ENCODE measurements at places on chromosomes 6 and 20.

DNA sequence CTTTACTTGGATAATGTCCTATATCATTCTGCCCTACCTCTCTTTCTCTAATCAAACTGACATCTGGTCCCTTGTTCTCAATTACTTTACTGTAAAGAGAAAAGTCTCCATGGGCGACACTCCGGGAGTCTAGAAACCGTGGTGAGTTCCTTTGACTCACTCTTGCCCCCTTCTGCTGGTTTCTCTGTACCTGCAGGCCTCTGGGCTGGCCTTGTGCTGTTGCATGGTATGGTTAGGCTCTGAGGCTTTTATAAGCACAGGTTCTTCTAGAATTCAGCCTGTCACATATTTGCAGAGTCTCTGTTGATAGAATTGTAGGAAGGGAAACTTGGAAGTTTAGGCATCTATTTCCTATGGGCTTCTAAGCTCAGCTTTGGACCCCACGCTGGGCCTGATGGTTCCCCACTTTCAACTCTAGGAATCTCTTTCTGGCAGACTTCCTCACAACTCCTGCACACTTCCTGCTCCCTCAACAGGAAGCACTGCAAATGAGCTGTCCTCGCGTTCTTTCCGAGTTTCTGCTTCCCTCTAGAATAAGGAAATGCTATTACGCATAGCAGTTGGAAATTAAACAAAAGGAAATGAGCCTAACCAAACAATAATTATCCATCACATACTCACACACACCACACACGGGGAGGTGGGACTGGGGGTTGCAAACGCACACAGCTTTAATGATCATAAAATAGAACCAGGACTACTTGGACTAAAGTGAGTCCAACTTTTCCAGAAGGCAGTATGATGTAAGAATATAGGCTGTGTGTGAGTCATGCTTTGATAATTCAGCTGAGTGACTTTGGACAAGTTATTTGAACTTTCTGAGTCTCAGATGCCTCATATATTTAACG is 683.3 kb downstream of the QKI start:
- DNase-seq: no peak

DNA sequence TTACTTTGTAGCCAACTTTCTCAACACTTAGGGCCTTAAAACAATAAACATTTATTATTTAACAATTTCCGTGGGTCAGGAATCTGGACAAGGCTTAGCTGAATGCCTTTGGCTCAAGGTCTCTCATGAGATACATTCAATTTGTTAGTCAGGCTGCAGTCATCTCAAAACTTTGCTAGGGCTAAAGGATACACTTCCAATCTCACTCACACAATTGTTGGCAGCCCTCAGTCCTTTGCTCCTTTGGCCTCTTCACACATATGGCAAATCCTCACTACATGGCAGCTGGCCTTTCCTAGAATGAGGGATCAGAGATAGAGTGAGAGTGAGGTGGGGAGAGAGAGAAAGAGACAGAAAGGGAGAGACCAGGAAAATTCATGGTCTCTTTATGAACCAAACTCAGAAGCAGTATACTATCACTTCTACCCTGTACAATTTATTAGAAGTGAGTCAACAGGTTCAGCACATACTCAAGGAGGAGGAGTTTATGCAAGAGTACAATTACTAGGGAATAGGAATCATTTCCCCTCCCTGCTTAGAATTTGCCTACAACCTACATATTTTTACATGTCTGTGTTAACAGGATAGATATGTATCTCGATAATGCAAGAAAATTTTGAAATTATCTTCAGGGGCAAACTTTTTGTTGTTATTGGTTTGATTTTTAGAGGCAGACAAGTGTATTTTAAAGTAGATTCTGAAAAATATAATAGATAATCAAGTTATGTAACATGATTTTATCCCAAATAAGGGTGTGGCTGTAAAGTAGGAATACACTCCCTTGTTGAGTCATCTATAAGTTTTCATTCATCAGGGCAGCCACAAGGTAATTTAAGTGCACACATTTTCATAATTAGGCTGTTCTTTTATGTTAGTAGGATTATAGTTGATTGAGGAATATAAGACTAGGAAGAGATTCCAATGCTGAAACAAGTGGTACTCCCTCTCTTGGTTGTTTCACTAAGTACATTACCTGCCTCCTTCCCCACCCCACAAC is 85.9 kb upstream of the HMGCLL1 start:
- no peak for DNase-seq

- DNase-seq: no peak
Measured at GRCh38 chr20:5315807-5316187, 957 bp downstream of the PROKR2 start.

- no peak for DNase-seq
Measured at GRCh38 chr6:98136333-98136732, 698.0 kb upstream of the POU3F2 start.

GRCh38 chr6:33700391-33701050 is 11.0 kb downstream of the UQCC2 start:
- DNase-seq: peak; percentile 34

- peak; percentile 72 for DNase-seq
Measured at GRCh38 chr6:84033523-84034451, at the start of gene MRAP2. Gene MRAP2, plus strand, starts transcription at chr6:84033772. Its CDS starts 21,547 bp downstream, at chr6:84055319.

GRCh38 chr6:364609-365540 is 26.7 kb upstream of the IRF4 start:
- no peak for DNase-seq

DNA sequence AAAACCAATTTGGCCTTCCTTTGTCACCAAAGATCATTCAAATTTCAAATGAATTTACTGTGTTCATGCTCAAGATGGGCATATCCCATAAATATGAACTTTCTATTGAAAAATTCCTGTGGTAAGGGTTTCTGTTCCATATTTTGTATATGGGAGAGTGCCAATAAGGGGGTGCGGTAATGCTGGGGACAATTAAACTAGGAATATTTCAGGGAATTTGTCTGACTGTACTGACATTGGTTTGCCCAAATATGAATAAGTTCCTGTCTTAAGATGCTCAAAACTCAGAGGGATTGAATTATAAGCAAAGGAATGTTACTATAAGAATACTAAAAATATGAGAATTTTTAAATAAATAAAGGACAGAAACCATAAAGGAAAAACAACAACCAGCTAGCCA is 553.0 kb upstream of the MARCKS start:
- no peak for DNase-seq

- no peak for DNase-seq
Measured at GRCh38 chr20:63473555-63474449, 1.3 kb upstream of the KCNQ2 start.

DNA sequence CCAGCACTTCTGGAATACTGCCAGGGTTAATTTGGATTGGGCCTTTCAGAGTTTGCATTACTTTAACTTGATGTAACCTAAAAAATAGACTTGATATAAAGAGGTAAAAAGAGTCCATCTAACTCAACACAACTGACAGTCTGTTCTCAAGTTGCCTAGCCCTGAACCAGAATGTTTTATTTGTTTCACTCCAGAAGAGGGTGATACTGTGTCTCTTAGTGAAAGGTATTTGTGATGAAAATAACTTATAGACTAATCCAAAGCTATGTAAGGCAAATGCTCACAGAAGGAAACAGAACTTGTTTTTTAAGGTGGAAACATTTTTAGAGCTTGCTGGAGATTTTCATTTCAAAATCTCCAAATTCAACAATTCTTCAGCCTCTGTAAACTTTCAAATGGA is 469.1 kb upstream of the RUNX2 start:
- no peak for DNase-seq

GRCh38 chr20:49460916-49461315 is 21.6 kb downstream of the KCNB1 start:
- DNase-seq: no peak

DNA sequence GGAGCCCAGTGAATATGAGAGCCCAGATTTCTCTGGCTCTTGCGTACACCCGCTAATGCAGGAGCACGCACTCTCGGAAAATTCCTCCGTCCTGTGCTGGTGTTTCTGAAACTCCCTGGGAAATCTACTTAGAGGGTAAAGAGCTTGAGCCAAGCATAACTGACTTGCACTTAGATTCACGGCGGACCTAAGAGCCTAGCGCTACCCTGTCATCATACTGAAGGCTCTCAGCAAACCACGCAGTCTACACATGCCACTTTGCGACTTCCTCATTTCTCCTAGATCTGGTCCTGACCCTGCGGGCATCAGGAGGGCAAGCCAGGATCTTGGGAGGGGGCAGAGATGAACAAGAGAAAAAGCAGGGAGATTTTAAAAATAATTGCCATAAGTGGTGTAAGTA is 324.7 kb downstream of the CD83 start:
- no peak for DNase-seq

DNA sequence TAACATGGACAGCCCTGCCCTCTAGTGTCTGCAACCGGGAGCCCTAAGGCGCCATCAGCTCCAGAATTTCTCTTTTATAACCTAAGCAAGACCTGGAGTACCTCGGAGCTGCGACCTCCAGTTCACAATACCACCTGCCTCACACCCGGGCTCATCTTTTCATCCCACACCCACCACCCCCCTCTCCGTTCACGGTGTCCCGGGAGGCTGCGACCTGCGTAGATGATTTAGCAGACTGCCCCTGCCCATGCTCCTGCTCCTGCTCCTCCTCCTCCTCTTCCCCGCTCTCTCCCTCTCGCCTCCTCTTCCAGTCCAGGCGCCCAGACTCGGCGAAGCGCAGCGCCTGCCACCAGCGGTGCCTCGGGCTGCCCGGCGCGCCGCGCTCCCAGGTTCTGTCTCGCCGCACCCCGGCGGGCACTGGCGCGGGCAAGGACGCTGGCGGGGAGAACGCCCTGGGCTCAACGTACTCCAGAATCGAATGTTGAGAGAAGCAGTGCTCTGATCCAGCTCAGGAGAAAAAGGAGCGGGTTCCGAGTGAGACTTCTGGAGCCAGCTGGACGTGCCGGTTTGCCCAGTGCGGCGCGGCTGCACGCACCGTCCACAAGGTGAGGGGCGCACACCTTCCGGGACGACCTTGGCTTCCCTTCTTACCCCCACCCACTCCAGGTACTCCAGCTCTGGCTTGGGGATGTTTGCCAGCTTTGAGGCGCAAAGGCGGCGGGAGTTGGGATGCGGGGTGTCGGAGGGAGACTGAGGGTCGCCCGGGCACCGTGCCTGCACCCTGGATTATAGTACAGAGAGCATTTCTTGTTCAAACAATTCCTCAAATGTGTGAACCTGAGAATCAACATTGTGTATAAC is at the start of gene HTR1E:
HTR1E (plus strand) TSS at position 310 of the 861 bp plus-strand sequence. CDS start 77,807 bp downstream, outside the sequence.
- peak; percentile 78 for DNase-seq

DNA sequence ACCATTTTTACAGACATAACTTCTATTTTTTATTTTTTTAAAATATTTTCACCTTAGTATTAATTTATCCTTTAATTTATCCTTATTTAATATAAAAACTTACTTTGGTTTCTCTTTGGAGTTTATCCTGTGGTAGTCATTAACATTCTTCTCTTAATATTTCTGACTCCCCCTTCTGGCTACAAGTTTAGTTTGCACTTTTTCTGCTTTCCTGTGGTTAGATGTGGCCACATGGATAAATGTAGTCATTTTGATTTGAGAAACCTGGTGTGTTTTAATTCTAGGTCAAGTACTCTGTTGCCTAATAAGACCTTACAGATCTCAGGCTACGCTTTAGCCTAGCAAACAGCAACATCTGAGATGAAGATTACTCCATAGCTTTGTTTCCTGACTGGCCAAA is 1187.5 kb downstream of the HACE1 start:
- no peak for DNase-seq

DNA sequence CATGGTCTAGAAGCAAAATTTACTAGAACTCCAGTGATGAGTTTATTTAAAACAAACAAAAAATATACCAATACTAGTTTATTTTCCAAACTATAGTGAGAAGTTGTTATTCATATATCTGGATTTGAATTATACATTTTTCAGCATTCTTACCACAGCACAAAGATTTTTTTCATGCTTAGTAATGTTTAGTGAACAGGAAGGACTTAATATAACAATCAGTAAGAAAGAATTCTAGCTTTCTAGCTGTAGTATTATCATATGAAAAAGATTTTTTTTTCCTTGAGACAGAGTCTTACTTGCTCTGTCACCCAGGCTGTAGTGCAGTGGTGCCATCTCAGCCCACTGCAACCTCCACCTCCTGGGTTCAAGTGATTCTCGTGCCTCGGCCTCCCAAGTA is 13.8 kb downstream of the MARCKS start:
- no peak for DNase-seq

DNA sequence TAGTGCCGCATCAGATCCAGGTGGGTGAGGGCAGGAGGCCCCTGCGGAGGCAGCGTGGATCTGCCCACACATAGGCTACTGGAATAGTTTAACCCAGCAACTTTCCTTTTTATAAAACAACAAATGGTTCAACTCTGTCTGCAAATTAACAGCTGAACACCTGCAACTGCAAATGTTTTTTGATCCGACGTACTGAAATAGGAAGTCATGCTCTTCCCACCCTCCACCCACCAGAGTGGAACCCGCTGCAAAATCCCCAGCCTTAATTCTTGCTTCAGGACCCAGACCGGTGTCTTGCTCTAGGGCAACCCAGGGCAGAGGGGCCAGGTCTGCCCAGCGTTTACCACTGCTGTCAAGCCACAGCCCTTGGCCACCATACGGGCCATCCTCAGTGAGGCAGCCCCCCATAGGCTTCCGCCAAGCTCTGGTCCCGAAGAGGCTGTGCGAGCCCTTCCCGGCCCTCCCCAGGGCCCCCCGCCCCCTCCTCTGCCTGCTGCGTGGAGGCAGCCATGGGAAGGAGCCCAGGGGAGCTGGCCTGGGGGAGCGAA is 334.3 kb downstream of the ZFAND3 start:
- no peak for DNase-seq

- DNase-seq: no peak
Measured at GRCh38 chr6:80126657-80127345, 20.3 kb downstream of the BCKDHB start.

GRCh38 chr6:89371849-89372505 is 19.5 kb upstream of the UBE2J1 start:
- peak; percentile 87 for DNase-seq

GRCh38 chr6:144314562-144314961 is 29.4 kb downstream of the UTRN start:
- no peak for DNase-seq

- no peak for DNase-seq
Measured at GRCh38 chr6:108658174-108658573, 97.5 kb downstream of the FOXO3 start.

GRCh38 chr6:88013015-88013414 is 34.6 kb upstream of the SPACA1 start:
- DNase-seq: no peak

DNA sequence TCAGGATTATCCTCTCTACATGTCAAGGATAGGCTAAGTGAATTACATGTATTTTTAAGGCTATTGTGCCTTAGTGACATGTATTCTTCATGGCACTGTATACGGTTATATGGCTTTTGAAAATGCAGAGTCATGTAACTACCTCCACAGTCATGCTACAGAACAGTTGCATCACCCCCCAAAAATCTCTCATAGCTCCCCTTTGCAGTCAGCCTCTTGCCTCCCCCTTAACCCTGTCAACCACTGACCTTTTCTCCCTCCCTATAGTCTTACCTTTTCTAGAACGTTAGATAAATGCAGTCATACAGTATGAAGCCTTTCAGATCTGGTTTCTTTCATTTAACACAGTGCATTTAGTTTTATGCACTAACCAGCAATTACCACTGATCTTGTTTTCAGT is 10.3 kb upstream of the RNF24 start:
- DNase-seq: no peak

GRCh38 chr6:135440087-135440792 is 57.3 kb downstream of the AHI1 start:
- no peak for DNase-seq

All from NCI-H774 (cell line).